ENCODE measurements at places on chromosomes 11 and 22.

GRCh38 chr11:72834905-72835304 is 20.7 kb downstream of the ATG16L2 start:
- no peak for DNase-seq

- DNase-seq, result no peak
Measured at GRCh38 chr11:66652651-66653050, 14.1 kb downstream of the RBM4 start.

- DNase-seq, result no peak
Measured at GRCh38 chr22:42194104-42194851, 63.7 kb upstream of the CYP2D6 start.

GRCh38 chr22:19108807-19109197 is 13.4 kb downstream of the DGCR2 start:
- DNase-seq, result no peak

DNA sequence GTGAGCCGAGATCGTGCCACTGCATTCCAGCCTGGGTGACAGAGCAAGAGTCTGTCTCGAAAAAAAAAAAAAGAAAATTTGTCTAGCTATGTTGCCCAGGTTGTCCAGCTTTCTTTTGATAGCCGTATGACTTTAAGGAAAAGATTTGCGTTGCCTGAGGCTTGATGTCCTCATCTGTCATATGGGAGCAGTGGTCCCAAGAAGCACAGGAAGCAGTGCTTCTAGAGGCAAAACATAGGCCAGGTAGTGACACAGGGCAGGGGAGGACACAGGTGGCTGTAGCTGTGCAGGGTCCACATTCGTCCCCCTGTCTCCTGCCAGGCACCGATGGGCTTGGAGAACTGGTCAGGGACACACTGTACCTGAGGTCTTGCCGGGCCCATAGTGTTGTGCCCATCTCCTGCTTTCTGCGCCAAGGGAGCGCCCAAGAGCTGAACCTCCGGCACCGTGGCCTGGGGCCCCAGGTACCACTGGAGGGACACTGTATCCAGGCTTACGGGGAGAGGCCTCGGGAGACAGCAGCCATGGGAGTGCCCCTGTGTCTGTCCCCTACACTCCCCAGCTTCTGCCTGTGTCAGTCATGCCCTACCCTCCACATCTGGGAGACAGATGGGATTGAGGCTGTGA is 1.4 kb downstream of the LRRC74B start:
- DNase-seq, result no peak

DNA sequence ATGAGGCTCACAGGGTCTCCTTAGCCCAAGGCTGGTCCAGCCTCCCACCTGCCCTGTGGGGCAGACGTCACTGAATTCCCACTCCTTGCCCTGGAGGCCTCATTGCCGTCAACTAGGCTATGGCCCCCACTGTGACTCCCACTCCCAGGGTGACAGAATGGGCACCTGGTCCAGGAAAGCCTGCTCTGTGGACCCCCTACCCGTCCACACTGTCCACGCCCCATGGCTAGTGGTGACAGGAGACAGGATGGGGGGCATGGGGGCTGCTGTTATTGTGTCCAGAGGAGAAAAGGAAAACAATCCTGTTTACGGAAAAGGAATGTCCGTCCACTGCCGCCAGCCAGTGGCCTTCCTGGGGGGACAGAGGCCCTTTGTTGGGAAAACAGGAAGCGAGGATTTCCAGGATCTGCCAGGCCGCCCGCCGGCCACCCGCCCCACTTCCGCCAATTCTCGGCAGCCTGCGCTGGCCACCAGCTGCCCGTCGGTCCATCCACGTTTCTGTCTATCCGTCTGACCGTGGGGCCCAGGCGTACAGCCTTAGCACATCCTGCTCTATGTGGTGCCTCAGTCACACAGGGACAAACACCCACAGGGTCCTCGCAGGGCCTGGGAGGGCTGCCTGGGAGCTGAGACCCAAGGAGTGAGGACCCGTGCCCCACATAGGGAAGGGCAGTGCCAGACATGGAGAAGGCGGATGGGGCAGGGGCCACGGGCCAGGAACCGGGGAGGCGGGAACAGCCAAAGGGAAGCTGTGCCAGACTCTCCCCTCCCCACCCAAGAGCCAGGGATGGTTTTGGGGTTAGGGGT is 19.5 kb downstream of the CRELD2 start:
- no peak for DNase-seq

- no peak for DNase-seq
Measured at GRCh38 chr11:63476618-63477017, 14.3 kb downstream of the PLAAT5 start.

DNA sequence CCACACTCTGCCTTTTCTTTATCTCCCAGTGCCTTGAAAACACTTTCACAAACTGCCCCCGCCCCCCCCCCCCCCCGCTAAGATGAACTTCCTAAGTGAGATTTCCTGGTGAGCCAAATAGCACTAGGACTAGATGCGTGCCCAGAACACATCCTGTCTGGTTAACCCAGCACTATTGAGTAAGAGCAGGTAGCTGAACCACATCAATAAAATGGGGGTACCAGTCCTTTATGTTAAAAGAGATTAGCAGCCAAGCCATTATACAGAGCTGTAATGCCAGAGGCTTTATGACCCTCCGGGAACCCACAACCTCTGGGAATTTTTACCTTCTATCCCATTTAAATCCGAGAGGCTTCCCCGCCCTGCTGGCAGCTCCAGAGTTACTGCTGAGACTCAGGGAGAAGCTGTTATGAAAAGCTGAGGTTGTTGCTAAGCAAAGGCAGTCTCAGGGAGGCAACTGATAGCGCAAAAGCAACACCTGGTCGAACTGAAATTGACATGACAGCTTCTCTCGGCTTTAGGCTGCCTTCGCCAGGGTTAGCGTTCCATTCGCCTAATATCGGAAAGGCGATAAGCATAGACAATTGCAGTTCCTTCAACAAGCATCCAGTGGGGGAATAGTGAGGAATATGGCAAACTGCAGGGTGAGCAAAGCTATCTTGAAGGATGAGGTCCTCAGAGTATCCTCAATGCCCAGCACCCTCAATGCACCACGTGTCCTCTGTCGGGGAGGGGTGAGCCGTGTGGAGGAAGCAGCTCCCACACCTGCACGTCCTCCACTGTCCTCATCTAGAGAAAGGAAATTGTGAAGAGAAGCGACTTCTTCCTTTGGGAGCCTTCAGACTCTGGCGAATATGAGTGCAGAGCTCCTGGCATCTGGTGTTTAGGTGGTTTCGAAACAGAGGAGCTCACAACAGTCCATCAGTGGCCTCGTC is 977.0 kb downstream of the NTM start:
- no peak for DNase-seq

GRCh38 chr22:47333625-47334024 is 571.2 kb downstream of the TBC1D22A start:
- no peak for DNase-seq

DNA sequence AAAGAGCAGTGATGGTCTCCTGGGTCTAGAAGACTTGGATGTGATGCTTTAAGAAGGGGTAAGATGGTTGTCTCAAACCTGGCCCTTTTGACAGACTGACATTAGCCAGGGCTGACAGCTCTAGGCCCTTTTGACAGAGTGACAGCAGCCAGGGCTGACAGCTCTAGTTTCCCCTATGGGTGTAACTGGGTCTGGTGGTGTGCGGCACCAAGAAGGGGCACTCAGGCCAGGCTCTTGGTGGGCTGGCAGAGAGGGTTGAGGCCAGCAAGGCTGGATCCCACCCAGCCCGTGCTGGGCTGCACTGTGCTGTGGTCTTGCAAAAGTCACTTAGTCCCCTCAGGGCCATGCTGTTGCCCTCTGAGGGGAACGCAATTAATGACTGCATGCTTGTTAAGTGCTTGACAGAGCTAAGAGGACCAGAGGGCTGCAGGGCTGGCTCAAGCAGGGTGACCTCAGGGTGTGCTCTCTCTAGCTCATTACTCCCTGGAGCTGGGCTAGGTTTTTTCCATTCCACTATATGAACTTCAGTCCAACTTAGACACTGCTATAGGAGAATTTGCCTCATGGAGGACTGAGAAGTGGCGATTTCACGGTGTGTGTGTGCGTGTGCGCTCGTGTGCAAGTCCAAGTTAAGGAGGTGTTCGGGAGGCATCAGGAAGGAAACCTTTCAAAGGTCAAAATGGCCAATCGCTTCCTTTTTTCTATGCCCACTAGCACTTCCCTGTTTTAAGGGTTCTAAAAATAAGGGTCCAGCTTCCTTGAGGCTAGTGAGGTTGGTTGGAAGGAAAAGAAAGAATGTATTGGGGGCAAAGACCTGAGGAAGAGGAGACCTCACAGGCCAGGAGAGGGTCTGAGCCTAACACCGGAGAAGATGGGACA is 4.4 kb downstream of the UBASH3B start:
- no peak for DNase-seq

GRCh38 chr11:72326151-72326848 is 82.3 kb upstream of the PHOX2A start:
- no peak for DNase-seq

DNA sequence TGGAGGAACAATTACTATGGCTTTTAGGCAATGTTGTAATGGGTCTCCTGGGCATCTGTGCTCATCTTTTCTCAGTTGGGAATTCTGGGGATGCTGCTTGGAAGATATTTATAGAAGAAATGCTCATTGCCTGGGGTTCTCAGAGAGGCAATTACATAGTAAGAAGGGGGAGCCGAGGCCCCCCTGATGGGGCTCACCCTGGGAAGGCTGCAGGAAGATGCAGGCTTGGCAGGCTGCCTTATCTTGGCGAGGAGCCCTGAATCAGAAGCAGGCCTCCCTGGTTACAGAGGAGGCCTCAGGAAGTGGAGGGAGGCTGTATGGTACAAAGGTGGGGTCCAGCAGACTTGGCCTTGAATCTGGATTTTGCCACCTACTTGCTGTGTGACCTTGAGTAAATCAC is 60.6 kb upstream of the CRYBB3 start:
- DNase-seq, result no peak

GRCh38 chr11:102476812-102477211 is 24.2 kb upstream of the TMEM123 start:
- no peak for DNase-seq

GRCh38 chr11:44814881-44815592 is 88.3 kb downstream of the TSPAN18 start:
- no peak for DNase-seq

DNA sequence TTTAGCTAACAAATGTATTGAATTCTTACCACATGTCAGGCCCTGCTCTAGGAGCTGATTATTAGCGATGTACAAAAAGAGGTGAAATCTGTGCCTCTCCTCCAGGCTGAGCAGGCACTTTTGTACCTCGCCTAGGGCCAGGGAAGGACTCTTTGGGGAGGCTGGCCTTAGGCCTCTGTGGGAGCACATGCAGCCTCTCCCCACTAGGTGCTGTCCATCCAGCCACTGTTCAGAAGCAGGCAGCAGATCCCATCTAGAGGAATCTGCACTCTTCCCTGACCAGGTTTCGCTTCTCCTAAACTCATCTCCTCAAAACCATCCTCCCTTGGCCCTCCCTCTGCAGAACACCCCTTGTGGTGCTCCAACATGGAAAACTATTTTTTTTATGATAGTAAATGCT is 51.9 kb upstream of the WT1 start:
- DNase-seq, result no peak

- DNase-seq, result no peak
Measured at GRCh38 chr22:27312565-27312964, 489.0 kb downstream of the MN1 start.

DNA sequence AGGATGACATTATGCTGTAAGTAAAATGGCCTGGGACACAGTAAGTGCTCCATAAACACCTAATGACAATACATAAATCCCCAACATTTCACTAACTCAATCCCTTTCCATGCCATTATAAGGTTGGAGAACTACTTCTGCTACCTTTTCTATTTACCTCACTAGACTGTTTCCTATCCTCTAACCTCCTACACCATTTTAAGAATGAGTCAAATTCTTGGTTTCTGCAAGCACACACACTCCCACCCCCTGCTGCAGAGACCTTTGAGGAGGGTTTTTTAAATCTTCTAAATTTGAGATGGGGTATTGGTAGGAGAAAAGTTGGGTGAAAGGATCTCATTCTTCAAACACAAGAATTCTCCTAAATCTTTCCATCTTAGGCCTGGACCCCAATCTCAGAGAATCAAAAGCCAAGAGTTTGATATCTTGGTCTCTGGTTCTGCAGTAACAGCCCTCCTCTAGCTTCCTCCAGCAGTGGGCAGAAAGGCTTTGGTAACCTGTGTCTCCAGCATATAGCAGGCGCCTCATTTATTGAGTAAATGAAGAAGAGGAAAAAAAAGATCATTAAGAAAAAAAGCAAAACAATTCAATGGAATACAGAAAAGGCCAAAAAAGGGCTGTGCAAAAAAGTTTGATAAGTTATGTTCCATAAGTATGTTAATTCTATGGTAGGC is 42.3 kb downstream of the SYTL2 start:
- DNase-seq, result no peak

DNA sequence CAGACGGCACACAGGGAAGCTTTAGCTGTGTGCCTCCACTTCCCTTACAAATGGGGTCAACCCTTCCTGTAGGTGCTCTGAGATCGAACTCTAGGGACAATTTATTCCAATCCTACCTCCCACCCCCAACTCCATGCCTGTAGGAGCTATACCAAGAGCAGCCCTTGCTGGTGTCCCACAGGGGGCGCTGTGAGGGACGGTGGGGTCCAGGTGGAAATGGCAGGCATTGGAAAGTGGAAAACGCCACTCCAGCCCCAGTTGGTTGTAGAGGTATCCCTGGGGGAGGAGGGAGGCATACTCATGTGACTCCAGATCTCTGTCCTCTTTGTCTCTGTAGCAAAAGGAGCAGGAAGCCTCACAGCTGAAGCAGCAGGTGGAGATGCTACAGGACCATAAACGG is 161.3 kb downstream of the MYO18B start:
- no peak for DNase-seq

- no peak for DNase-seq
Measured at GRCh38 chr22:45917146-45917545, 59.8 kb downstream of the WNT7B start.

DNA sequence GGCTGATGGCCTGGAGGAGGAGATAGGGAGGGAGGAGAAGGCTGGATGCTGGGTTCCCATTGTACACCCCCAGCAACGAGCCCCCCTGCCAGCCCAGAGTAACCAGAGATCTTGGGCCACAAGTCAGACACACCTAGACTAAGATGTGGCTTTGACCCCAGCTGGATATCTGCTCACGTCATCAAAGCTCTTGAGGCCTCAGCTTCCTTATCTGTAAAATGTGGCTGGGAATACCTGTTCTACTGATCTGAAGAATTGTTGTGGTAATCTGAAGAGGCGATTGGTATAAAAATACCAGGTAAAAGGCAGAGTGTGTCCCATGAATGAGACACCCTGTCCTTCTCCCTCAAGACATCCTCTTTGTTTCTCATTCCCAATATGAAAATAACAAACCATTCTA is 280.0 kb downstream of the ST3GAL4 start:
- DNase-seq, result no peak

GRCh38 chr11:94043241-94043640 is 22.1 kb downstream of the HEPHL1 start:
- no peak for DNase-seq

- peak; percentile 54 for DNase-seq
Measured at GRCh38 chr11:70191495-70192140, 11.5 kb upstream of the FADD start.

GRCh38 chr22:23183061-23183698 is 2.9 kb downstream of the BCR start:
- no peak for DNase-seq

GRCh38 chr11:128497061-128497775 is 90.1 kb downstream of the ETS1 start:
- no peak for DNase-seq

- no peak for DNase-seq
Measured at GRCh38 chr11:99952816-99953215, 734.3 kb upstream of the ARHGAP42 start.
